ENCODE measurements at places on chromosomes 7 and 10.
A peak's percentile ranks its signal among the peaks of the same experiment; 100 is the strongest.

- peak; percentile 97 for DNase-seq
Observed at GRCh38 chr10:61904733-61905725, 3.5 kb downstream of the ARID5B start.

- no peak for DNase-seq
Observed at GRCh38 chr7:75986147-75986781, 8.1 kb downstream of the TMEM120A start.

GRCh38 chr7:150357270-150357669 is 11.4 kb upstream of the REPIN1 start:
- DNase-seq, result no peak

GRCh38 chr7:106010331-106010730 is 47.3 kb downstream of the CDHR3 start:
- DNase-seq, result peak; percentile 20

GRCh38 chr7:51640841-51641240 is 324.2 kb upstream of the COBL start:
- no peak for DNase-seq

GRCh38 chr10:38025283-38025682 is 14.8 kb downstream of the ZNF33A start:
- DNase-seq, result no peak

GRCh38 chr10:78852466-78853240 is 216.1 kb upstream of the ZMIZ1 start:
- DNase-seq, result peak; percentile 10

- no peak for DNase-seq
Observed at GRCh38 chr7:112997831-112998230, 88.8 kb downstream of the GPR85 start.

All from bronchial epithelial cell (primary cell).